BE2C (cell line): ENCODE measurements at places on chromosomes 12 and 14.

DNA sequence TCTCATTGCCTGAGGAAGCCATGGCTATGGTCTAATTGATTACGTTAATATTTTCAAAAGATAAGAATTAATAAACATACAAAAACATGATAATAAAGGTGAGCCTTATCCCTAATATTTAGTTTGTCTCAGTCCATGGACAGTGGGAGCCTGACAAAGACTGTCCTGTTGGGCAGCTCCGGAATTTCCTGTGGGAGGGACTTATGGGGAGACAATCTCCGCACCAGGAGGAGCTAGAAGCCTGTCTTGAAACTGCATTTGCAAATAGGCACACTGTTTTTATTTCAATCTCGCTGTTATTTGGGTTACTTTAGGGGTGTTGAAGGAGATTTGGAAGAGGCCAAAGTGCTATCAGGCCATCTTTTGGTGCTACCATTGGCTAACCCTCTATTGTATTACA, 50.8 kb upstream of the ZDHHC17 start:
- DNase-seq, result no peak

DNA sequence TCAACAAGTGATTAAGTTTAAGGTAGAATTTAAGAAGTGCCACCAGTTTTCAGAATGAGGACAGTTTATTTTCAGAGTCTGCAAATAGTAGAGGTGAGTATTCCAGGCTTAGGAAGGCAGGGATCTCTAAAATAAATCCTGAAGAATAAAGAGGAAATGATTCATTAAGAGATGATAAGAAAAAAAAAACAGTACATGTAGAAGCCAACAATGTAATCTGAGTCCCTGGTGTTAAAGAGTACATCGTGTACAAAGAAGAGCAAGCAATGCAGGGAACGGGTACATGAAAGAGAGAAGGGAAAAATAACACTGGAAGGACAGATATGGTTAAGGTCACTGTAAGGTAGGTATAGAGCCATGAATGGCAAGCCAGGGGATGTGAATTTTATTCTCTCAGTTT, 95.2 kb upstream of the FOXG1 start:
- no peak for DNase-seq

DNA sequence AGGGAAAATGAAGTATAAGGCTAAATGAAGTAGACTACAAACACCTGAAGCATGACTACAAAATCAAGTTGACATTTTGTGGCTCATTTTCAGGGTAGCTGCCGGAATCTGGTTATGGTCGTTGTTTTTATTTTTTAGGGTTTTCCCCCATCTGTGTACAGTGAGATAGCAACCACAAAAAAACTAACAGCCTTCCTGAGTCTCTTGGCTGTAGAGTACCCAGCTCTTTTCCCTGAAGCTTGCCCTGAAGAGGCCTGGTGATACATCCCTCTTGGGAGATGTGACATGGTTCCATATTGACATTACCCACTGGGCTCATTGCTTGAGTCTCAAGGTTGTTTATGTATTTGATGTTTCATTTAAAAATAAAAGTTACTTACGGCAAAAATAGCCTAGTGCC, 424.0 kb downstream of the ZFP36L1 start:
- DNase-seq, result no peak

DNA sequence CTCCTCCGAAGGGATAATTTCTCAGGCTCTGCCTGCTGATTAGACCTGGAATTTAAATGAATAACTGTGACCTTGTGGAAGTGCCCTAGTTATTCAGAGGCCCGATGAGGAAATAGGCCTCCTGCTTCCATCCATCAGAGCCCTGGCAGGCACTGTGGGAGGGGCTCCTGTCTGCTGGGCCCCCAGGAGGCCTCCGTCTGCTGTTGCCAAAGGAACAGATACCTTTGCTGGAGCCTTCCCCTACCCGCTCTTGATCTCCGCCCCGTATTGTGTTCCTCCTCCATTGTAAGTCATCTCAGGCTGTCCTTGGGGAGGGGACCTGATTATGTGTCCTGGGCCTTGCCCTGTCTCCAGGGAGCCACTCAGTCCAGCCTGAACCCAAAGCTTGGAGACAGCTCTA, 112.3 kb downstream of the NRXN3 start:
- no peak for DNase-seq

DNA sequence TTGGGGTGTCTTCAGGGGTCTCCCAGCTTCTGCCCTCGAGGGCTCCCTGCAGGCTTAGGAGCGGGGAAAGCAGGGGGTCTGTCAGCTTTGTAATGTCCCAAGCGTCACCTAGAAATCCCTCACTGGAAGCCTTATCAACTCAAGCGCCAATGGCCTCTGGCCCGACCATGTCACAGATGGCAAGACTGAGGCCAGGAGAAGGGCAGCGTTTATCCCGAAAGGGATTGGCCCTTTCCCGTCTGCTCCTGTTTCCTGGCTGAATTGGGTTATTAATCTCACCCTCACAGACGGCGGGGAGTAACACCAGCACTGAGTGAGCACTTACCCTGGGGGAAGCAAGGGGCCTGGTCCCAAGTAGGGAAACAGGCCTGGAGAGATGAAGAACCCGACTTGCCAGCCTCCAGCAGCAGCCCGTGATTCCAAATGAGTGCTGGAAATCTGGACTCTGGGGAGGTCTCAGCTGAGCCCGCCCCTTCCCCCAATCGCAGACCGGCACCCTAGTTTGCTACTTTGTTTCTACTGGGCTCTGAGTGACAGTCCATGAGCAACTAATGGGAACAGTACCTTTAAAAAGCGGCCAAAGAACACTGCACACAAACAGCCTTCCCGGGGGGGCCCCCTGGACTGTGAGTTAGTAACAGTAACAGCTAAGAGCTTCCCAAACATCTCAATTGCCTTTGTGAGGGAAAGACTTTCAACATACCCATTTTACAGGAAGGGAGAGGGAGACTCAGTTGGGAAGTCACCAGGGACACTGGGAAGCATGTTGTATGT, 2.1 kb upstream of the NCOR2 start:
- no peak for DNase-seq

DNA sequence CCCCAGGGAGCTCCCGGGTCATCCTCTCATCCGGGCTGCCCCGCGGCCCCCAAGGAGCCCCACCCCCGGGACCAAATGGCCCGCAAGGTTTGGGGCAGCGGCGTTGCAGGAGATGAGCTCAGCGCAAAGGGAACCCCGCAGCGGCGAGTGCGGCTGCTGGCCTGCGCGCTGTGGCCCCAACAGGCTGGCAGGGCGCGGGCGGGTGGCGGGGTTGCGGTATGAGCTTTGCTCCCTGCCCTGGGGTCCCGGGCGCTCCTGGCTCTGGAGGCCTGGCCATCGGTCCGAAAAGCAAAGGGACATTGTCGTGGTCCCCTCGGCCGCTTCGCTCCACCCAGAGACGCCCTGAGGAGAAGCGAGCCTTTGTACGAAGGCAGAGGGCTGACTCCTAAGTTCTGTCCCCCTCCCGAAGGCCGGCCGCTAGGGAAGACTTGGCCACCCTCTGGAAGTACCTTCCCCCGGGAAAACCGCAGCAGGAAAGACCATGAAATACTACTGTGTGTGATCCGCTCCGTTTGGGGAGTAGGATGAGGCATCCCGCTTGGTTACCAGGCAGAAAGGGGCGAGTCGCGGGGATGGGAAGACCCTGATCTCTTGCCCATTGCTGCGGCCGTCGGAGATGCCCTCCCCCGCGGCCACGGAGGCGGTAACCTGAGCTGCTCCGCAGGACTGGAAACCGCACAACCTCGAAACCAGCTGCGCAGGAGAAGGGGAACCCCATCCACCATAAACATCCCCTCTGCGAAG, 620 bp upstream of the NID2 start:
- DNase-seq, result no peak

- DNase-seq, result no peak
Observed at GRCh38 chr12:1523558-1524050, 70.8 kb downstream of the FBXL14 start.

GRCh38 chr12:66763467-66763866, 84.6 kb upstream of the GRIP1 start:
- DNase-seq, result no peak

DNA sequence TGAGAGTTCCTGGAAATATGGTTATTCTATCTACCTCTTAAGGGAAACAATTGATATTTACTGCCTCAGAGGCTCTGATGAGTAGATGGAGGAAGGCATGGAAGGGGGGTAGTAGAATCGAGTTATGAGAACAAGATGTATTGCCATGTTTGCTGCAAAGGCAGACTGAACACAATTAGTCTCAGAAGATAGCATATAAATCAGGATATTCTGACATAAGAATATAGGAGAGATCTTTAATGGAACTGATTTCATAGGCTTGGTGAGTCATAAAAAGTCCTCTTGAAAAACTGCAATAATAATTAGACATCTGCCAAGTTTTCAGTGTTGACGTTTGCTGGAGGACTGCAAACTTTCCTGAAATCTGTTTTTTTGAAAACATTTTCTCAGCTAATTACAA, 636.1 kb downstream of the TMTC2 start:
- peak; percentile 15 for DNase-seq

GRCh38 chr14:56807386-56808109, 2.7 kb downstream of the OTX2 start:
- DNase-seq, result no peak

DNA sequence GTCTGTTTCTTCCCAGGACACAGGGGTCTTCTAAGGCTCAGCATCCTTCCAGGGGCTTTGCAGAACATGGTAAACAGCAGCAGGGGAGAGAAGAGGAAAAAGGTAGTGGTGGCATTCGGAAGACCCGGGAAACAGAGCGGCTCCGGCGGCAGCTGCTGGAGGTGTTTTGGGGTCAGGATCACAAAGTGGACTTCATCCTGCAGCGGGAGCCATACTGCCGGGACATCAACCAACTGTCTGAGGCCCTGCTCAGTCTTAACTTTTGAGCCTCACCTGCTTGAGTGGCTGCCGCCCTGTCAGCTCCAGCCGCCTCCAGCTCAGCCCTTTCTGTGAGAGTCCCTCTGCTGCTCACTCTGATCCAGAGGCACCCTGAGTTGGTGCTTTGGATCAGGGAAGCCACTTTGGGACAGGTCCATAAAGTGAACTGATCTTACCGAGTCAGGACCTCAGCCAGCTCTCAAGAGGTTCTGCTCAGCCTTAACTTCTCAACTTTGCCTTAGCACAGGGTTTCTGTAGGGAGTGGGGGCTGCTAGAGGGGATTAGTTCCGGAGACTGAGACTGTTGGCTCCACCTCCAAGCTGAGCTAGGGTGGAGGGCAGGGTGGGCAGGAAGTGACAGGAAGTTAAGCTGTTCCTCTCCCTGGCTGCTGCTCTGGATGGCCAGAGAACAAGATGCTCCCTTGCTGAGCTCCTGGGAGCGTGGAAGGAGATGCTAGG, 5.4 kb downstream of the SDR39U1 start:
- DNase-seq, result no peak

DNA sequence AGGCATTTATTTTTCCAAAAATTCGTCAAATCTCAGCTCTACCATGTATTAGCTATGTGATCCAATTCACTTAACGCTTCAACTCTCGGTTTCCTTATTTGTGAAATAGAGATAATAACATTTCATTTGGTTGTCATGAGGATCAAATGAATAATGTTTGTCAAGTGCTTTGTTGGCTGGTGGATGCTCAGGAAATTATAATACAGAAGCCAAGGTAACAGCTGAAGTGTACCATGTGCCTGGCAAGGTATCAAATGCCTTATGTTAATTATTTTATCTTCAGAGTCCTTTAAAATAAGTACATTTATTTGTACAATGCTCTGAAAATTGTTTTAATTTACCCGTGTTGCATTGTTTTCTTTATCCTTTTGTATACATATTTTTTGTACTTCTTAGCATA, 6.1 kb upstream of the PRKCH start:
- DNase-seq, result no peak

- no peak for DNase-seq
Observed at GRCh38 chr14:86955771-86956354, 1037.1 kb downstream of the GALC start.

DNA sequence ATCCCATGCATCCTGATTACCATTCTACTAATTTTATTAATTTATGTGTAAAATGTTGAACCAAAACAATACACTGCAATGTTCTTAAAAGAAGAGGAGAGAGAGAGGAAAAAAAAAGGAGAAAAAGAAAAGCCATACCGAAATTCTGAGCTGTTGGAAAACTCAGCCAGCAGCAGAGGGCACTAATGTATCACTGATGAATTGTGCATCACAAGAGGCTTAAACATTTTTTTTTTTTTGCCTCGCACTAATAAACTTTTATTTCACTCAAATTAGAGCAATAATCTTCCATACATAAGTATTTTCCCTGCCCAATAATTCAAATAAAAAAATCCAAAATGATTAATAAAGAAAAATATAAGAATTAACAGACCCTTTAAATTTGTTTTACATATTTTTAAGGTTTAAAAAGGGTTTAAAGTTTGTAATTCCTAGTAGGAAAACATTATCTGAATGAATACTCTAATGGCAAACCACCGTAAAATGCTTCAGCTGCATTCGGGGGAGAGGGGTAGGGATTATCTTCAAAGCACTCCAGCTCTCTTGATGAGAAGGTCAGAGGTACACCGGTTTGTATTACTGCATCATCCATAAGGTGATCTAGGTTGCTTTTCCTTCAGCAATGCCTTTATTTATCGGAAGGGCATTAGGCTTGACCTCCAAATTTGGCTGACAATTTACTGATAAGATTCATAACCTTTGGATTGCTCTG, 41.9 kb downstream of the ATP23 start:
- DNase-seq, result peak; percentile 45

- no peak for DNase-seq
Observed at GRCh38 chr12:110613071-110613770, 708 bp upstream of the TCTN1 start.

GRCh38 chr14:89618330-89618708, 201.3 kb upstream of the FOXN3 start:
- no peak for DNase-seq

- peak; percentile 62 for DNase-seq
Observed at GRCh38 chr12:116697305-116697704, 40.6 kb downstream of the SPRING1 start.

DNA sequence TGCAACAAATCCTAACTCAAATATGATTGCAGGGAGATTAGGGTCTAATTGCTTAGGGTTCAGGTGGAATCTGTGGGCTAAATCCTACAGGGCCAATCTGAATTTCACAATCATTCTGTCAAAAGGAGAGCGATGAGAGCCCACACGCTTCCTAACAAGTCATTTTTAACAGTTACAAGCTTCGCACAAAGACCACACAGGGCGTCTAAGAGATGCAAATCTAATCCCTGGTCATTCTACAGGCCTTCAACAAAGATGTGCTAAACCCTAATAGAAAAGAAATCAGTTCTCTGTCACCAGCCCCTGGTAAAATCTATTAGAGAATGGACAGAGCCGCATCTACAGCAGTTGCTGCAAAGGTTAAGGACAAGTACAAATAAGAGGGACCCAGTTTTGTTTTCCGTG, 15.3 kb downstream of the NKX2-1 start:
- no peak for DNase-seq

DNA sequence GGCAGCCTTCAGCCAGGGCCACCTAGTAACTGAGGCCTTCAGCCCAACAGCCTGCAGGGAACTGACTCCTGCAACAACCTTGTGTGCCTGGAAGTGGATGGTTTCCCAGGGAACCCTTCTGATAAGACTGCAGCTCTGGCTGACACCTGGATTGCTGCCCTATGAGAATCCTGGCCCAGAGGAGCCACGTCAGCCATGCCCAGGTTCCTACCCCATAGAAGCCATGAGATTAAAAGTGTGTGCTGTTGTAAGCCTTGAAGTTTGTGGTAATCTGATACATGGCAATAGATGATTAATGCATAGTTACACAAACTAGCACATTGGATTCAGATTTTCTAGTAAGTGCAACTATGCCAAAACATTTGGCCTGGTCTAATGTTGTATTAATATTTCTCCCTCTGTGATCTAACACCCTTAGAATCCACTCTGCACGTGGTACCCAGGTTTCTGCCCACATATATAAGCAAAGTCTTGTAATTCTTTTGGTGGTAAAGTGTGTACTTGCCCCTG, 64.8 kb upstream of the BEGAIN start:
- DNase-seq, result no peak
